Sigmoid colon (tissue), 7 donors: ENCODE measurements at places on chromosomes 2 and 18.
A peak's percentile ranks its signal among the peaks of the same experiment; 100 is the strongest.

DNA sequence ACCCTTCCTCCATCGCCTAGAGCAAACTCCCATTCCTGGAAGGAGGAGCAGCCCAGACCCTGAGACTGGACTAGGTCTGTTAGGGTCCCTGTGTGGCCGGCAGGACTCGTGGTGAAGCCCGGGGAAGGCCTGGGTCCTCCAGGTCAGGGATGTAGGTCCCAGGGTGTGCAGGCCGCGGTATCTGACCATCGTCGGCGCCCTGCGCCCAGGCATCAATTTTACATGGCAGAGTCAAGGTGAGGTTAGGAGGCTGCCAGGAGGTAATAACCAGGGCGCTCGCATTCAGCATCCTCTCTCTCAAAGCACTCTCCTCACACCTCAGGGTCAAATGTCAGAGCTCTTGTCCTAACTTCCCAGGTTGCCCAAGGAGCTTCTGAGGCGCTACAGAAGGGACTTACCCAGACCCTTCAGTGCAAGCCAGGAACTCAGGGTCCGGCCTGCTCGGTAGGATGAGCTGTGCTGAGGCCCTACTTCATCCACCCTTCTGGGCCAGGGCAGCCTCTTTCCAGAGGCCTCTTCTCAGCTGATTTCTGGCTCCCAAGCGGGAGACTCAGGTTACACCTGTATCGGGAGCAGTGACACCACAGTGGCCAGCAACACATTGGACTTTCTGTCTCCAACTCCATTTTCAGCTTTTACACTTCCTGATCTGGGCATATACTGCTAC lies 628 bp downstream of the SH2D6 start:
- H3K27ac ChIP-seq: peak overlapping the region; percentile 92
- peak overlapping the region; percentile 70 for H3K4me3 ChIP-seq
- DNase-seq: no peak
- H3K27me3 ChIP-seq: no peaks in the 10 kb centered on the region
- peaks cover 29% of the 10 kb centered on the region for H3K4me1 ChIP-seq
- no peaks in the 10 kb centered on the region for H3K36me3 ChIP-seq

GRCh38 chr2:235598532-235599531 lies 105.0 kb downstream of the AGAP1 start:
- H3K27me3 ChIP-seq: no peaks in the 10 kb centered on the region
- peaks cover 23% of the 10 kb centered on the region for H3K4me1 ChIP-seq
- H3K27ac ChIP-seq: no peak overlapping the region

DNA sequence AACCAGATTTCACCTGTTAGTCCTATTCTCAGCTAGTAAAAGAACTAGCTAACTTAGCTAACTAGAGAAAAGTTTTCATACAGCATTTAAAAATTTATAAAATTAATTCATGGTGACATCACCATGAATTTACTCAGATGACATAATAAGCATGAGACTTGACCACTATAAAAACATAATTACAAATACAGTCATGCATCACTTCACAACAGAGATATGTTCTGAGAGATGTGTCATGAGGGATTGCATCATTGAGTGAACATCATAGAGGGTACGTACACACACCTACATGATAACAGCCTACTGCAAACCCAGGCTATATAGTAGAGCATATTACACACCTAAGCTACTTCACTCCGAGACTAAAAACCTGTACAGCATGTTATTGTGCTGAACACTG lies 481.3 kb upstream of the CHAC2 start:
- no peak overlapping the region for H3K4me3 ChIP-seq
- H3K36me3 ChIP-seq: no peaks in the 10 kb centered on the region
- H3K27me3 ChIP-seq: no peaks in the 10 kb centered on the region
- H3K27ac ChIP-seq: no peak overlapping the region
- DNase-seq: no peak

GRCh38 chr2:152385650-152386049 lies 50.7 kb downstream of the FMNL2 start:
- H3K27me3 ChIP-seq: no peaks in the 10 kb centered on the region
- no peaks in the 10 kb centered on the region for H3K36me3 ChIP-seq
- H3K4me1 ChIP-seq: no peaks in the 10 kb centered on the region
- H3K4me3 ChIP-seq: no peak overlapping the region
